Colonic mucosa (tissue), 4 donors: ENCODE measurements at places on chromosomes 3 and 15. TPM values are rescaled to one million over a fixed set of nuclear protein-coding genes. Genes with fewer than 3 reads are reported as not detected.

Gene DTWD1
- 18.4 TPM for total RNA-seq

Gene CFAP161
- 0.21 TPM for total RNA-seq

DNA sequence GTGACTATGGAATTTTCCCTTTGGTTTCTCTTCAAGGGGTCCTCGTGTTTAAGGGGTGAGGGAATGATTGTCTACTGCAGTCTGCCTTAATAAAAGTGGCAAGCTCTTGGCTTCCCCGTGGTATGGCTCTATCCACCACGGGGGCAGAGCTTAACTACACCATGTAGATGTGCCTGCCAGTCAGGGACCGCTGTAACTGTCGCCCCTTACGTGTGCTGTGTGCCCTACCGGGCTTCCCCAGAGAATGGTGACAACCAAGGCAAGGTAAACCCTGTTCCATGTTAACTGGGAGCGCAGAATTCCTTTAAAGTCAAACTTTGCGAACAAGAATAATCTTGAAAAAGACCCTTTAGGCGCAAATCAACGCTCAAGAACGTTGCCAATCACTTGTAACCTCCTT lies 966 bp upstream of the C3orf80 start:
- peaks cover 7% of the 10 kb centered on the region for H3K4me1 ChIP-seq
- no peak overlapping the region for H3K27ac ChIP-seq
- no peaks in the 10 kb centered on the region for H3K36me3 ChIP-seq

Gene TEX9
- total RNA-seq: 5.9 TPM

- no peak overlapping the region for H3K27ac ChIP-seq
- no peaks in the 10 kb centered on the region for H3K36me3 ChIP-seq
- H3K4me3 ChIP-seq: no peak overlapping the region
- no peaks in the 10 kb centered on the region for H3K27me3 ChIP-seq
Observed at GRCh38 chr3:124832782-124833709, 54.1 kb downstream of the ITGB5 start.
